Smooth muscle cell of bladder (primary cell): ENCODE measurements at places on chromosomes 2 and 18. TPM values are rescaled to one million over a fixed set of nuclear protein-coding genes. Genes with fewer than 3 reads are reported as not detected.

PSMA8 gene
- not detected in 2 replicates for total RNA-seq

CCBE1 gene
- total RNA-seq = 16.6 and 21.7 TPM in 2 replicates

PLEKHH2 gene
- total RNA-seq = 4.6 and 5.3 TPM in 2 replicates

NTSR2 gene
- total RNA-seq = under 0.01 TPM in 1 of 2 replicates, not detected in the other

SOX11 gene
- total RNA-seq = under 0.01 TPM in 1 of 2 replicates, not detected in the other

TMEM200C gene
- total RNA-seq = 0.14 and 0.74 TPM in 2 replicates
